NCI-H146 (cell line): ENCODE measurements at places on chromosomes 11 and 22.

GRCh38 chr22:28903729-28904128, 20.4 kb downstream of the ZNRF3 start:
- no peak for DNase-seq

DNA sequence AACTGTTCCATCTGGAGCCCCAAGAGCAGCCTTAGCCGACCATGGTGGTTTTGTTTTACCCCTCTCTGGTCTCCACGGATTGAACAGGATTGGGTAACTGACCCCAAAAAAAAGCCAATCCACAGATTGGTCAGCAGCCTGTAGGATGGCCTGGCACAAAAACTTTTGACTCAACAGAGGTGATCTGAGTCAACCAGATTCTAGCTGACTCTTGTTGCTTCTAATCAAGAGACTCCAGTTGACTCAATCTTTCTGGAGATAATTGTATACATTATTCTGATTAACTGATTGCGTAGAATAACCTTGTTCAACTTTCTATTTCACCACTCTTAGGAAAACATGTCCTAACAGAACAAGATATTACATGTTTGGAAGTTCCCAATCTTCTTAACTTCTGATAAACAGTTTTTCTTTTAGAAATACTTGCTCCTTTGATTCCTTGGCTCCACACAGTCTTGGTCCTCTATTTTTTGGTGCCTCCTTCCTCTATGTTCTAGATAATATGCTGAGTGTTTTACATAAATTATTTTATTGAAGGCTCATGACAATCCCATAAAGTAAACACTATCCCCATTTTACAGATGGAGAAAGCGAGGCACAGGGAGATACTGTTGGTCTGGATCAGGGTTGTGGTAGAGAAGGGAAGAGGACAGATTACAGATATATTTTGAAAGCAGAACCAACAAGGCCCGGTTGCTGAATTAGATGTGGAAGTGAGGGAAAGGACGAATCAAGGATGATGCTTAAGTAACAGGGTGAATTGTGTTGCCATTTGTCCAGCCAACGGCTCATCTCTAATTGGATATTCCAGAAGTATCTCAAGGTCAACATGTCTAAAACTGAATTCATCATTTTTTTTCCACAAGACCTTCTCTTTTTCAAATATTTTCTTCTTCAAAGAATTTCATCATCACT, 11.5 kb upstream of the ZC3H12C start:
- DNase-seq = no peak

- DNase-seq = no peak
Observed at GRCh38 chr11:126118806-126119205, 56.1 kb upstream of the CDON start.

DNA sequence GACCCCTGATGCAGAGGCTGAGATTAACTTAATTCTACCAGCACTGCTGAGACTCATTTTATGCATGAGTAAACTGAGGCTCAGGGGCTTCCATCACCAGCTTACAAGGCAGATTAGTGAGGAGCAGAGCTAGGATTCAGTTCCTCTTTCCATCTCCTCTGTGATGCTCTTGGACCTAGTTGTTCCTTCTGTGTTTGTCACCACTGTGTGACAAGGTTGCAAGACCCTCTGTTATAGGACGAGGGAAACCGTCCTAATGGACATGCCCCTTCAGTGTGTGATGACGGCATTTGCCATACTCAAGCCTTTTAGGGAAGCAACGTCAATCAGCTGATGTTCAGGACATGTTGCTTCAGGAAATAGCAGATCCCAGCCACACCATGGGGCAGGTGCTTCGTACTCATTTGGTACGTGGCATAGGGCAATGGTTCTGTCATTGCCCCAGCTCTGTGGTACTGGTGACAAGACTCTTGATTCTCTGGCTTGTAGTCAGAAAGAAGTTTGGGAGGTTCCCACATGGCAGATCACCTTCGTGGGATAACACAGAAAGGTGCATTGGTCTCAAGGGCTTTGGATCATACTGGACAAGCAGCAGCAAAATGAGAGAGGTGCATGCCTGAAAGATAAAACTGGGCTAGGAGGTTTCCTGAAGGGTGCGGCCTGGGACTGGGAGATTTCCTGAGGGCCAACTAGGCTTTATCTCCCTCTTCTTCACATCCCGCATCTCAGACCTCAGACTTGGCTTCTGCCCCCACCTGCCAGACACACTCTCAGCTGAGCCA, 23.9 kb upstream of the CD44 start:
- DNase-seq = no peak

DNA sequence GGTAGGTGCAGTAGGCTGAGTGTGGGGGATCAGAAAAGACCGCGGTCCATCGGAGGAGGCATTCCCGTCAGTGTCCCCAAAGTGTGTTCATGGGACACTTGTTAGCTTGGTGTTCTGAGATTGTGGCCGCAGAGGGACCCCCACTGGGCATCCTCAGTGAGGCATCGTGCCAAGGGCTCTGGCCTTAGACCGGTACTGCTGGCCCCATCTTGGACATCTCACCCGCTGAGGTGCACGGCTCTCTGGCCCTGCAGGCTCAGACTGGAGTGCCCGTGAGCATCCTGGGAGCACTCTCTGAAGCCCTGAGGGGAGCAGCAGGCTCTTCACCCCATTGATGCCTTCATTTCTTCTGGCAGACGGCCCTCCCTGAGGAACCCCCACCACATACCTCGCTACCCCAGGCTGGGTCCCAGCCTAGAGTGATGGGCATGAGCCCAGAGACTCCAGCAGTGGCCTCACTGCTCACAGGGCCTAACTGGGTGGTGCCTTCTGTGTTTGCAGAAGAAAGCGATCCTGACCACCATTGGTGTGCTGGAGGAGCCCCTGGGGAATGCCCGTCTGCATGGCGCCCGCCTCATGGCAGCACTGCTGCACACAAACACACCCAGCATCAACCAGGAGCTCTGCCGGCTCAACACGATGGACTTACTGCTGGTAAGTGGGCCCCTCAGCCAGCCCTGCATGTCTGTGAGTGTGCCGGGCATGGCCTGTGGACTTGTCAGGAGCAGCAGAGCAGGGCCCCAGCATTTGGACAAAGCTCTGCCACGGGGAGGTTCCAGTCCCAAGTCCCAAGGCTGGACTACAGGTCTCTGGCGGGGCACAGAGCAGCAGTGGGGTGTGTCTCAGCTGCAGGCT, 51.6 kb downstream of the SBF1 start:
- no peak for DNase-seq

DNA sequence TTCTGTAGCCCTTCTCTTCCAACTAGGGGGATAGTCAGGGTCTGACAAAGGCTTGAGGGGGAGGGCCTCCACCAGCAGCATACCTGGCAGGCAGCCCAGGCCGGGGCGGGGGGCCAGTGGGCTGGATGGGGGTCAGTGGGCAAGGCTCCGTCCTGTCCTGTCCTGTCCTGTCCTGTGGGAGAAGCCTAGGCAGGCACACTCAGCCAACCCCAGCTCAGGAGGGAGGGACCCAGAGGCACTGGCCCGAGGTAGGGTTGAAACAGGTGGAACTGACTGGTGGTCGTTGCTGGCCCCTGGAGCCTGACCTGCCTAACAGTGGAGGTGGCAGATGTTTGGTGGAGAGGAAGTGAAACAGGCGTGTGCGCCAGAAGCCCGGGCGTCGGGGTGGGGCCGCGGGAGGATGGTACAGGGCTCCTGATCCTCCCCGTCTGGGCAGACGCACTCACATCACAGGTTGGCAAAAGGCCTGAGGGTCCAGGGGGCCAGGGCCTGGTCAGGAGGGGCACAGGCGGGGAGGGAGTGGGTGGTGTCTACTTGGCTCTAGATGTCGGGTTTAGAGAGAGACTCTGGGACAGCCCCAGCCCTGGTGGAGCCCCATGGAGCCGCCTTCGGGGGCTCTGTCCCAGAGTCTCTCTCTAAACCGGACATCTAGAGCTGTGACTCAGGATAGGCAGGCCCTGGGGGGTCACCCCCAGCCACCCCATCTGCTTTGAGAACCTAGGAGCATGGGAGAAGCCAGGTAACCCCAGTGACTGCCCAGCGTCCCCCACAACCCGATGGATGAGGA, 32.5 kb upstream of the GRAMD4 start:
- no peak for DNase-seq

- DNase-seq = no peak
Observed at GRCh38 chr11:121650351-121651256, 197.8 kb upstream of the SORL1-AS1 start.

- no peak for DNase-seq
Observed at GRCh38 chr11:10291801-10292638, 2.0 kb downstream of the SBF2 start.

DNA sequence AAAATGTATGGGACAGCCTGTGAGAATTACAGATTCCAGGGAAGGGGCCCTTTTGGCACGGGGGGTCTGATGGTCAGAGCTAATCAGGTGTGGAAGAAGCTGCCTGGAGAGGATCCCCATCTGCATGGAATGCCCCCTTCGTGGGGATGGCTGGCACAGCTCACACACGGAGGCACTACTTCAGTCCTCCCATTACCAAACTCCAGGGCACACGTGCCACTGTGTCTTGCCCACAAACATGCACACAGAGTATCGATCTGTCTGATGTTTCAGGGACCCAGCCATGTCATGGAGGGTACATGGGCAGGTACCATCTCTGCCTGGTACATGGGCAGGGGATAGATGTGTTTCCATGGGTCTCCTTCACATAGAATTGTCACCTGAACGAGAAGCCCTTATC, 14.7 kb downstream of the KCNQ1OT1 start:
- DNase-seq = no peak

GRCh38 chr11:8384199-8384821, 120.6 kb upstream of the LMO1 start:
- DNase-seq = no peak

DNA sequence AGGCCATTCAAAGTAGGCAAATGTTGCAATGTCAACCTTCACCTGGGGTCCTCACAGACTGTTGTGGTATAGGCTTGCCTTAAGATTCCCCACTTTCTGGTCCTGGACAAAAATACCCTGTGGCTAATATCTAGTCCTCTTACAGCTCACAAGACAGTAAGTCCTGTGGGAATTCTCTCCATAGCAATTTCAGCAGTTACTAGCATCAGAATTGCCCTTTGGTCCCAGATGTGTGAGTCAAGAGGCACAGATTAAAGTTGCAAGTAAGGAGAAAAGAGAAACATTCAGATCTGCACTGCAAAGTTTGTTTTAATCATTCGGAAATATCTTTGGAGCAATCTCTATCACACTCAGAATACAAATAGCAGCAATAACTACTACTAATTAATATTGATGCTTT, 420.2 kb downstream of the NTM start:
- DNase-seq = no peak

GRCh38 chr22:23553438-23553837, 26.7 kb downstream of the IGLL1 start:
- DNase-seq = no peak

- DNase-seq = no peak
Observed at GRCh38 chr11:133553885-133554740, 21.8 kb upstream of the OPCML start.

DNA sequence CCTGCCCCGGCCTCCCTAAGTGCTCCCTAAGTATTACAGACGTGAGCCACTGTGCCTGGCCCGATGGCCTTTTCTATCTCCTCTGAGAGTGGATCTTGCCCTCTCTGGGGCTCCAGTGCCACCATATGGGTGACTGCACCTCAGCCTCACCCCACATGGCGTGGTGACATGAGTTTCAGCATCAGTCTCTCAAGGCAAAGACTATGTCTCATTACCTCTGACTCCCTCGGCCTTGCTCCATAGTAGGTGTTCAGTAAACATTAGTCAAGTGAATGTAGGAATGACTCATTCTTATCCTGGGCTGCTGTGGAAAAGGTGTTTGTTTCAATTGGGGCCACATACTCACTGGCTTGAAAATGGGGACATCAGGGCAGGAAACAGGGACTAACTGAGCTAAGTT, 168.8 kb downstream of the GRIK4 start:
- no peak for DNase-seq

- no peak for DNase-seq
Observed at GRCh38 chr22:38239101-38239761, 33.6 kb downstream of the TMEM184B start.

DNA sequence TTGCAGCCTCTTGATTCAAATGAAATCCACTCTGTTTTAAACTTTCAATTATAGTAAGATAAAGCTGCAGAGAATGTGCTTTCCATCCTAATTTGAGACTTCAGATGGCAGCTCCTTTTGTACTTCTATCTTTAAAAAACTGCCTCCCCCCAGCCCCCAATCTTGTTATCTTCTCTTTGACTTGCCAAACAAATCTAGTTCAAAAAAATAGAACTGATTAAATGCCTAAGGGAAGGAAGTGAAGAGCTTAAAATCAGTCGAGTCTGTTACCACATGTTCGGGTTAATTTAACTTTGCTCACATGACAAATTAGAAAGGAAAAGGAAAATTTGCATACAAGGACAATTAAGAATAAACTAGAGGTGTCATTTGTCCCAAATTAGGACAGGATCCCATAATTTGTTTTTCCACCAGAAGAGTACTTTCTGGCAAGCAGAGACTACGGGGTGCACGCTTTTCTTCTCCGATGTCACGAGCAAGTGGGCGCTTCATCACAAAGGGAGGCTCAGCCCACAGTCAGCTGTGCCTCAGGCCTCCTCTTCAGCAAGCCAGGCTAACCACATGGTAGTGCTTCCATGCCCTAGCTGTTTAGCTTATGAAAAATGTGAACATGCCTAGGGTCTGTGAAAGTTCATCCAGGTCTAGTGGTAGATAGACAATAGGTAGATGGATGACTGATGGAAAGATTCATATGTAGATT, 69.0 kb upstream of the LDLRAD3 start:
- DNase-seq = no peak

GRCh38 chr22:44608597-44609399, 93.2 kb upstream of the PRR5 start:
- DNase-seq = no peak

DNA sequence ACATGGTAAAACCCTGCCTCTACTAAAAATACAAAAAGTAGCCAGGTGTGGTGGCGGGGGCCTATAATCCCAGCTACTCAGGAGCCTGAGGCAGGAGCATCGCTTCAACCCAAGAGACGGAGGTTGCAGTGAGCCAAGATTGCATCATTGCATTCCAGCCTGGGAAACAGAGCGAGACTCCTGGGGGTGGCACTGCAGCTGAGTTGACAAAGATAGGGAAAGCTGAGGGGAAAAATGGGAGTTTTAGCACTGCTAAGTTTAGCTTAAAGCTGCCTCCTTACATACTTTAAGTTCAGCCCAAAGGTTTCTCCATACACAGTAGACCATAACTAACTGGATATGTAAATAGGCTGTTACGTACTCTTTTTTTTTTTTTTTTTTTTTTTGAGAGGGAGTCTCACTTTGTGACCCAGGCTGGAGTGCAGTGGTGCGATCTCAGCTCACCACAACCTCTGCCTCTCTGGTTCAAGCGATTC, 9.0 kb upstream of the USP28 start:
- DNase-seq = no peak

- peak; percentile 31 for DNase-seq
Observed at GRCh38 chr11:2311353-2312133, 9.7 kb downstream of the TSPAN32 start.

GRCh38 chr11:114392735-114393667, 7.3 kb downstream of the C11orf71 start:
- DNase-seq = no peak

DNA sequence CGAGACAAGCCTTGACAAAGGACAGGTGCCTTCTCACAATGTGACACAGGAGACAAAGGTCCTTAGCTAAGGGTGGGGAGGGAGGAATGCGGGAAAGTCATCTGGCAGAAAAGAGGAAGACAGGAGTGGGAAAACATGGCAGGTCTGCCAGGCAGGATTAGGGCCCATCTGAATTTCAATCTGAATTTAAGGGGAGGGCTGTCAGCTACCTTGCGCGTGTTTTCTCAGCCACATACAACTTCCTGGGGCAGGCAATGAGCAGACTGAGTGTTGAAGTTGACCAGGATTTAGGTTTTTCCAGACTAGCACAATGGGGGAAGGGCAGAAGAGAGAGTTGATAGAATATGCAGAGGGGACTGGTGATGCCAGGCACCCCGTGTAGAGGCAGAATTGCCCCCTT, 66.7 kb upstream of the LARGE1 start:
- no peak for DNase-seq
